ENCODE measurements at places on chromosomes 6 and 20. TPM values are rescaled to one million over a fixed set of nuclear protein-coding genes. Genes with fewer than 3 reads are reported as not detected.

Gene SAPCD1
- 0.90 TPM for total RNA-seq

GRCh38 chr6:44641344-44642031, 254.0 kb downstream of the CDC5L start:
- DNase-seq: no peak
- H3K36me3 ChIP-seq: no peaks in the 10 kb centered on the region
- H3K4me1 ChIP-seq: no peaks in the 10 kb centered on the region
- no peak overlapping the region for H3K4me3 ChIP-seq
- H3K27ac ChIP-seq: no peak overlapping the region
- H3K27me3 ChIP-seq: no peaks in the 10 kb centered on the region

DNA sequence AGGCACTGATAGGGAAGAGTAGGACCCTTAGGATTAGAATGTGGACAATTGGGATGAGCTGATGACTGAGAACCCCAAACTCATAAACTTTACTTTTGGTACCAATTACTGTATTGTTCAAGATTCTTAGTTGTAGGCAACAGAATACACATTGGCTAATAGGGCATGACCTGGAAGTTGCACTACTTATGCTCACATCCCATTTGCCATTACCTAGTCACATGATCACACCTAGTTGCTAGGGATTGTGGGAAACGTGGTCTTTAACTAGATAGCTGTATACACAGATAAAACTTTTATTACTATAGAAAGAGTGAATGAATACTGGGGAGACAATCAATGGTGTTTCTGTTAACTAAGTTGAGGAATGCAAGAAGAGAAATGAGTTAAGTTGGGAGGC, 113.4 kb upstream of the AKIRIN2 start:
- H3K36me3 ChIP-seq: no peaks in the 10 kb centered on the region
- H3K27me3 ChIP-seq: no peaks in the 10 kb centered on the region

DNA sequence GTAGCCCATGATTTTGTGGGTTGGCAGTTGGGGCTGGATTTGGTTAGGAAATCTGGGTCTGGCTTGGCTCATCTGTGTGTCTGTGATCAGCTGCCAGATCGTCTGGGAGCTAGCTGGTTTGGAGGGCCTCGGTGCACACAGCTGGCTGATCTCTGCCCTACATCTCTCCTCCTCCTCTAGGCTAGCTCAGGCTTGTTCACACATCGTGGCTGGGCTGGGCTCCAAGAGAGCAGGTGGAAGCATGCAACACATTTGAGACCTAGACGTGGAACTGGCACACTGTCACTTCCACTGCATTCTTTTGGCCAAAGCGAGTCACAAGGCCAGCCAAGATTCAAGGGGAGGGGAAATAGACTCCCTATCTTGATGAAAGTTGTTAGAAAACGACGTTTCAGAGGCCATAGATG, 15.9 kb downstream of the NDUFAF5 start:
- no peak overlapping the region for H3K4me3 ChIP-seq
- no peaks in the 10 kb centered on the region for H3K27me3 ChIP-seq
- peaks cover 7% of the 10 kb centered on the region for H3K4me1 ChIP-seq

GRCh38 chr6:129923530-129924250, 62.6 kb upstream of the TMEM244 start:
- H3K4me3 ChIP-seq: no peak overlapping the region
- H3K36me3 ChIP-seq: no peaks in the 10 kb centered on the region
- H3K27me3 ChIP-seq: no peaks in the 10 kb centered on the region
- H3K4me1 ChIP-seq: no peaks in the 10 kb centered on the region
- H3K27ac ChIP-seq: no peak overlapping the region

Gene KIAA1586
- total RNA-seq: 6.5 TPM

Gene GPLD1
- 41.1 TPM for total RNA-seq

DNA sequence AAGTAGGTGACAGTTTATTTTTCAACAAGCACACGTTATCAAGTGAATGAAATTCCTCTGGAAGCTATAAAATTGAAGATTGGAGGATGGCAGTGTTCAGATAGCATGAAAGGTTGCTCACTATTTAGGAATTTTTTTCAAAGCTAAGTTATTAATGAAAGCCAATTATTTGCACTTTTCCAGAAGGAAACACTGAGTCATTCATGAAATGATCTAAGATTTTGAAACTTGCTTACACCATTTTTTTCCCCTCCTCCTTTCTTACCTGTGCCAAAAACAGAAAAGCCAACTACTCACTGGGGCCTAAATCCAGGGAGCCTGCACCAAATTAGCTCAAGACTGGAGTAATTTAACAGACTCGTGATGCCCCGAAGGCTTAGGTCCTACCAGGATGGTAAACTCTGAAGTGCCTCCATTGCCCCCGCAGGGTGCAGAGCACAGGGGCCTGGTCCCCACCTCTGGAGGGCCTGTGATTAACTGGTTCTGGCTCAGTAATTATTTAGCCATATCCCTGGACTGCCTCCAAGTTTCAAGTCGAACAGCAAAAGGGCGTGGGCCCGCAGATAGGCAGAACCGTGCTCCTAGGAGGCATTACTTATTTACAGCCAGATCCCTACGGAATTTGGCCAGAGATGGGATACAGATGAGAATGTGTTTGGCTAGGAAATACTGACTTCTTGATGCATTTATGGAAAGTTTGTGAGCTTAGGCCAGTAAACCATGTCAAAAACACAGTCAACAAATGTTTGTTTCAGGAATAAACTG, 28.0 kb upstream of the ZNF217 start:
- peak; percentile 55 for DNase-seq
- no peaks in the 10 kb centered on the region for H3K36me3 ChIP-seq
- peak overlapping the region; percentile 97 for H3K27ac ChIP-seq
- H3K27me3 ChIP-seq: no peaks in the 10 kb centered on the region

GRCh38 chr20:16955971-16956370, 207.8 kb downstream of the OTOR start:
- H3K36me3 ChIP-seq: no peaks in the 10 kb centered on the region
- no peak for DNase-seq
- H3K4me1 ChIP-seq: no peaks in the 10 kb centered on the region
- no peak overlapping the region for H3K27ac ChIP-seq
- H3K27me3 ChIP-seq: no peaks in the 10 kb centered on the region
- no peak overlapping the region for H3K4me3 ChIP-seq

GRCh38 chr6:141244366-141244765, 888.4 kb upstream of the GJE1 start:
- no peak overlapping the region for H3K4me3 ChIP-seq
- H3K27me3 ChIP-seq: no peaks in the 10 kb centered on the region
- H3K36me3 ChIP-seq: no peaks in the 10 kb centered on the region
- no peak overlapping the region for H3K27ac ChIP-seq
- DNase-seq: no peak
- H3K4me1 ChIP-seq: no peaks in the 10 kb centered on the region

Gene TBX18
- 0.44 TPM for total RNA-seq

Gene ZC3H12D
- total RNA-seq: 0.62 TPM

Gene COL9A1
- total RNA-seq: not detected

Gene LTA
- total RNA-seq: not detected

Gene MRPL14
- 33.1 TPM for total RNA-seq

Gene PLCB1
- 5.1 TPM for total RNA-seq

DNA sequence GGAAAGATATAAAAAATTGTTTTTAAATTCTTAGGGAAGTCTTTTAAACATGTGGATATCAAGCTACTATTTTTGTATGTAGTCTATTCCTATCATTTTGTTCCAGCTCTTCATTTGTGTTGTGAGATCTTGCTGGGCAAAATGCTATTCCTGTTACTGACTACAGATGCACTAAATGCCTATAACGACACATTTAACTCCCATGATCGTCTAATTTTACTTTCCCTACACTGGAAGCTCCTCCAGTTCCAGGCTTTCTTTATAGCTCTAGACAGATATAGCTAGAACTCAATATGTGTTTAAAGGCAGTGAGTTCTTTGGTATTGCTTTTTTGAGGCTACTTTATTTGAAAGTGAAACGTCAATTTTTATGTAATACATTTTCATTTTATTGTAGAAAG, 971.5 kb upstream of the CITED2 start:
- peaks cover 3% of the 10 kb centered on the region for H3K4me1 ChIP-seq
- H3K4me3 ChIP-seq: no peak overlapping the region
- no peak overlapping the region for H3K27ac ChIP-seq
- H3K36me3 ChIP-seq: no peaks in the 10 kb centered on the region
- no peaks in the 10 kb centered on the region for H3K27me3 ChIP-seq

GRCh38 chr6:163343609-163344008, 70.9 kb upstream of the QKI start:
- H3K27ac ChIP-seq: no peak overlapping the region
- DNase-seq: peak; percentile 70
- H3K36me3 ChIP-seq: no peaks in the 10 kb centered on the region
- no peaks in the 10 kb centered on the region for H3K4me1 ChIP-seq
- no peaks in the 10 kb centered on the region for H3K27me3 ChIP-seq
- H3K4me3 ChIP-seq: no peak overlapping the region

GRCh38 chr6:22059126-22059525, 237.7 kb downstream of the PRL start:
- H3K36me3 ChIP-seq: no peaks in the 10 kb centered on the region
- no peaks in the 10 kb centered on the region for H3K4me1 ChIP-seq
- no peak overlapping the region for H3K4me3 ChIP-seq
- no peaks in the 10 kb centered on the region for H3K27me3 ChIP-seq

Gene CDH4
- not detected for total RNA-seq

DNA sequence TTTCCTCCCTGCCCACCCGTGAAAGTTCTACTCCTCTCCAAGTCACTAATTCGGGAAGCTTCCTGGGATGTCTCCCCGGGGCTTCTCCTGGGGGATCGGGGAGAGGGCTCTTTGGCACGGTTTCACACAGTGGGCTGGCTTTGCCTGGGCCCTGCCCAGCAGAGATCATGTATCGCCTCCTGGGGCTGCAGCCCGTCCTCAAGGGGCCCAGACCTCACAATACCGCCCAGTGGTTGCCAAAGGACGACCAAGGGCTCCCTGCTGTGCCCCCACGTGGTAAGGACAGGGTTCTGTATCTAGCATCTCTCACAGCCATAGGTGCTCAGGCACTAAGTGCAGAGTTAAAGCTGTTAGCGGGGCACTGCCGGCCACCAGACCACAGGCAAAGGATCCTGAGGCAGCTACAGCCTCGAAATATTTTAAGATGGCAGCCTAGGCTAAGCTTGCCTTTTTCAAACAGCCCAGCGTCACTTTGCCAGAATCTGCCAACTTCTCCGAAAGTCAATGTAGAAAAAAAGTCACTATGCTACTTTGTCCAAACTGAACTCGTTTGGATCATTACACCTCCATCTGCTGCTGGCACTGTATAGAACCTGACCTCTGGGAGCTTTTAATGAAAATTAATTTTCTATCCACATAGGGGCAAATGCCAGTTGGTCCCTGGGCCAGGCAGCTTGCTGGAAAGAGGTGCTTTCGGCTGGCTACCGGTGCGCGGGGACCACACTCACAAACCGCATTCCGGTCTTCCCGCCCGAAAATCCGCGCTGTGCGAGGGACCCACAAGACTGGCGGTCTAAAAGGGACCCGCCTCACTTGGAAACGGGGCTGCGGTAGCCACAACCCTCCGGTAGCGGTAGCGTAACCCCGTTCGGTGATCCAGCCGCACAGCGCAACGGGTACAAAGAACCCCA, 1.3 kb upstream of the NNAT start:
- no peak overlapping the region for H3K27ac ChIP-seq
- peaks cover 25% of the 10 kb centered on the region for H3K36me3 ChIP-seq
- DNase-seq: no peak

- DNase-seq: no peak
- no peak overlapping the region for H3K27ac ChIP-seq
- no peaks in the 10 kb centered on the region for H3K4me1 ChIP-seq
- no peak overlapping the region for H3K4me3 ChIP-seq
- H3K27me3 ChIP-seq: no peaks in the 10 kb centered on the region
Observed at GRCh38 chr6:18219591-18219990, 44.7 kb downstream of the DEK start.

Gene PAK5
- total RNA-seq: not detected

Gene MED23
- total RNA-seq: 8.8 TPM

Gene TGM3
- total RNA-seq: 0.31 TPM

- H3K36me3 ChIP-seq: no peaks in the 10 kb centered on the region
- no peak for DNase-seq
- no peaks in the 10 kb centered on the region for H3K27me3 ChIP-seq
Observed at GRCh38 chr20:9114709-9115108, 45.8 kb downstream of the PLCB4 start.

DNA sequence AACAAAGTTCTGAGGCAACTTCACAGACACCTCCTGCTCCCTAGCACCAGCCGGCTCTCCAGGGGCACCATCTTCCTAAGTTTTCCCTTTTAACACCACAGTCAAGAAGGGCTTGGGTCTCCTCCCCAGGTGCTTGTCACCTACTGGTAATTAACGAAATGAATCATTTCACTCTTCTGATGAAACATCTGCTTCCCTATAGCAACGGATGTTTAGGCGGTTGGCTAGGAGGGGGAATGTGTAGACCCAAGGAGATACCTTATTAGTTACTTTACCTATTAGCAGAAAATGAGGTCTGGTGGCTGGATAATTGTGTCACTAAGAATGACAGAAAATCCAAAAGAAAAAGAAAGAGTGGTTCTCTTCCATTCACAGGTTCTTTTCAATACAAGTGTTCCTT, 46.3 kb upstream of the FABP7 start:
- H3K36me3 ChIP-seq: no peaks in the 10 kb centered on the region
- H3K27ac ChIP-seq: no peak overlapping the region
- H3K27me3 ChIP-seq: no peaks in the 10 kb centered on the region
- no peak for DNase-seq
- H3K4me1 ChIP-seq: no peaks in the 10 kb centered on the region
- H3K4me3 ChIP-seq: no peak overlapping the region

DNA sequence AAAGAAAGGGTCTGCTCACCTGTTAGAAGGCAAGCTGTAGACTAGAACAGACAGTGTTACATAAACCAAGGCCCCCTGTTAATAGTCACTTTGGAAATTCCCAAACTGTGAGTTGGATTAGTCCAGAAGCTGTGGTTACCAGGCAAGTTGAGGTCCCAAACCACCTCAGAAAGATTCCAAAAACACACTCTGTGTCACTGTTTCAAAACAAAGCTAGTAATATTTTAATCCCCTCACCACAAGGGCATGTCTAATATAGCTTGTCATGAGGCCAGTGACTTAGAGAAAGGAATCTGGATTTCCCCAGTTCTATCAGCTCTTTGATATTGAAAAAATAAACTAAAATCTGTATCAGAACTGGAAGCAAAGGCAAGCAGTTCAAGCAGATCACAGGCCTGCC, 244.6 kb downstream of the HAO1 start:
- no peak overlapping the region for H3K4me3 ChIP-seq
- no peaks in the 10 kb centered on the region for H3K36me3 ChIP-seq
- no peak overlapping the region for H3K27ac ChIP-seq
- no peaks in the 10 kb centered on the region for H3K4me1 ChIP-seq
- H3K27me3 ChIP-seq: no peaks in the 10 kb centered on the region

Gene FAM162B
- total RNA-seq: 0.33 TPM

Gene CENPQ
- total RNA-seq: 3.6 TPM

- H3K27ac ChIP-seq: no peak overlapping the region
- H3K4me1 ChIP-seq: no peaks in the 10 kb centered on the region
- no peak for DNase-seq
Observed at GRCh38 chr6:52415917-52416628, 4.1 kb upstream of the EFHC1 start.

Gene FAM209B
- total RNA-seq: not detected

GRCh38 chr6:103367212-103367611, 1492.5 kb downstream of the HACE1 start:
- H3K36me3 ChIP-seq: no peaks in the 10 kb centered on the region
- DNase-seq: no peak
- H3K4me3 ChIP-seq: no peak overlapping the region

Measured in right lobe of liver (tissue), 6 donors.